ENCODE measurements at places on chromosomes 7 and 10.

DNA sequence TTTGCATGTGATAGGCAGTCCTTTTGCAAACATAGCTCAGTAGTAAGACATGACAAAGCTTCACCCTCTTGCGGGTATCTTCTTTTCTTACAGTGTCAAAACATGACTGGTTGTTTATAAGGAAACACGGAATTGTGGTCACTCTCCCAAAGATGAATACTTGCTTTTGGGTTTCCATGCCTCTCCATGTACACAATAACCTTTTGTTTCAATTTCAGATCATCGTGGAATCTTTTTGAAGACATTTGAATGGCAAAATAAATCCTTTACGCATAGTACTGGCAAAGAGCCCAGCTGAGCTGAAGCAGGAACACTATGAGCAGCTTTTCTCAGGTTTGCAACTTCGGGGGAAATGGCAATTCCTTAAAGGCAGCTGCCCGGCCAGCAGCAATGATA, 156.8 kb upstream of the FRMD4A start:
- DNase-seq: no peak

DNA sequence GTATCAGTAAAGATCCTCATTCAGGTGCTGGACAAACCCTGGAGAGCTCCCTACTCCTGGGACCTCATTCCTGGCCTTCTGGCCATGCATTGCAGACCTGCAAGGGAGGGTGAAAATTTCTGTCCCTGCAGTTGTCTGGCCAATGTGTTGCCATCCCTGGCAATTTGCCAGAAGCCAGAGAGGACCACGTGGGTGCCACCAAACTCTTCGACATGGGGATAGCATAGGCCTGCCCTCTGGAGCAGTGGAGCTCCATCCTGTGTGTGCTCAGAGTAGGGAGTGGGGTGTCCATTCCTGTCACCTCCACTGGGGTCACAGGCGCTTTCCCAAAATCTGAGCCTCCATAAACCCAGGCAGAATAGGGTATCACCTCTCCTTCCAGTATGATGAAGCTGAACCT, 31.2 kb downstream of the DMBT1 start:
- no peak for DNase-seq

DNA sequence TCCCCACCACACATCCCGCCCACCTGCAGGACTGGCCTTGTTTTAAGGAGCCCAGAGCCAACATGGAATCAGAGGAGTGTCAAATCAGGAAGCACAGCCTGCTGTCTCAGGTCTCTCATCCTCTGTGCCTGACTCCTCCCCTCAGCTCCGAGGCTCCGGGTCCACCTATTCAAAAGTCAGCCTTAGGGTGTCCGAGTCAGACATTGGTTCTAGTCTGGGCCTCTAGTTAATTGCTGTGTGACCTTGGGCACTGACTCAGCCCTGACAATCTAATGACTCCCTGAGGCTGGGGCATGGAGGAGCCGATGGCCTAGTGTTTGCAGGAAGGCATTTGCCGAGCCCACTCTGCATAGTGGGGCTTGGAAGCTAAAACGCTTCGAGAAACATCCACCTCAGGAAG, 223.1 kb upstream of the PPP2R2D start:
- DNase-seq: no peak

GRCh38 chr7:128830231-128831177, at the start of gene FLNC:
Gene FLNC, plus strand, starts transcription at chr7:128830406. Its CDS starts 232 bp downstream, at chr7:128830638.
- DNase-seq: peak; percentile 32

DNA sequence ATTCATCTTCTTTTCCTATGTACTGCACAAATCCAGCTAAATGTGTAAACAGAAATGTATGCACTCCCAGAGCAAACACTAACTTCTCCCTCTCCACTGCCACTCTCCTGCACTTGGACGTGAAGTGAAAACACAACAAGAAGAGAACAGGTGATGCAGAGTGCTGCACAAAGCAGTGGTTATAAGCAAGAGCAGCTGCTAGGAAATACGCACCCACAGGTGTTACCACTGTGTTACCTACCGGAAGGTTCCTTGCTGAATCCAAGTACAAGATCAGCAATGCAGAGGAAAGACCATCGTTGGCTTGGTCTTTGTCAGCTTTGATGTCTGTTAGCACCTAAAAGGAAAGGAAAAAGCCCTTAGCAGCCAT, 54.6 kb upstream of the NCAPG2 start:
- DNase-seq: no peak

DNA sequence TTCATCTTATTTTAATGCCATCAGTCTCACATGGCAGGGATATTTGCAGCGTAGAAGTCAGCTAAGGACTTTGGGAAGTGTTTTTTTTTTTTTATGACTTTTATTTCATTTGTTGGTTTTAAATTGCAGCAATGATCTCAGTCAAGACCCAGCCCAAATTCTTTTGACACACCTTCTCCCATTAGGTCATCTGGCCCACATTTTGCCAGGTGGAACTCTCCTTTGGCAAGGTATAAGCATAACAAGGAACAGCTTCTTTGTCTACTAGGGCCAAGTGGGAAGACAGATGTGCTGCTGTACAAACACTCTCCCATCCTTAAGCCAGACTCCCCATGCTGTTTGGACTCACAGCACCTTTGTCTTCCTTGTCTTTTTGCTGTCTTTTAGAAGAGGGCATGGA, 41.8 kb downstream of the PLEKHA8 start:
- no peak for DNase-seq

- no peak for DNase-seq
Measured at GRCh38 chr7:92425311-92425947, 21.9 kb upstream of the GATAD1 start.

DNA sequence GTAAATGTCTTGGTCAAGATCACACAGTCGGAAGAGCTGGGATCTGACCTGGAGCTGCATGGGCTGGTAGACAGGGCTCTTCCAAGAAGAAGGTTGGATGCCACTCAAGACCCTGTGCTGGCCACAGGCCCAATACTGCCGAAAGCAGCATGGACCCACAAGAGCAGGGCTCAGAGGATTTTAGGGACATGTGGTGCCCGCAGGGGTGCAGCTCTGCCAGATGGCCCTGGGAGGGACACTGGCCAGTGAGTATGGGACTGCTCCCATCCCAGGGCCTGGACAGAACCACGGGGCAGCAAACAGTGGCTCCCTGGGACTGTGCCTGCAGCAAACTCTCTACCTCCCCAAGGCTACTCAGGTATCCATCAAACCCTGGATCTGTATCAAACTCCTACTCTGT, 12.4 kb downstream of the MAT1A start:
- DNase-seq: no peak

GRCh38 chr10:35752469-35753461, 110.7 kb upstream of the FZD8 start:
- DNase-seq: no peak

- no peak for DNase-seq
Measured at GRCh38 chr10:3963191-3963673, 178.2 kb upstream of the KLF6 start.

GRCh38 chr7:78326189-78326588, 527.6 kb downstream of the PHTF2 start:
- DNase-seq: no peak

GRCh38 chr7:106863274-106863997, 1.6 kb upstream of the PIK3CG start:
- no peak for DNase-seq

DNA sequence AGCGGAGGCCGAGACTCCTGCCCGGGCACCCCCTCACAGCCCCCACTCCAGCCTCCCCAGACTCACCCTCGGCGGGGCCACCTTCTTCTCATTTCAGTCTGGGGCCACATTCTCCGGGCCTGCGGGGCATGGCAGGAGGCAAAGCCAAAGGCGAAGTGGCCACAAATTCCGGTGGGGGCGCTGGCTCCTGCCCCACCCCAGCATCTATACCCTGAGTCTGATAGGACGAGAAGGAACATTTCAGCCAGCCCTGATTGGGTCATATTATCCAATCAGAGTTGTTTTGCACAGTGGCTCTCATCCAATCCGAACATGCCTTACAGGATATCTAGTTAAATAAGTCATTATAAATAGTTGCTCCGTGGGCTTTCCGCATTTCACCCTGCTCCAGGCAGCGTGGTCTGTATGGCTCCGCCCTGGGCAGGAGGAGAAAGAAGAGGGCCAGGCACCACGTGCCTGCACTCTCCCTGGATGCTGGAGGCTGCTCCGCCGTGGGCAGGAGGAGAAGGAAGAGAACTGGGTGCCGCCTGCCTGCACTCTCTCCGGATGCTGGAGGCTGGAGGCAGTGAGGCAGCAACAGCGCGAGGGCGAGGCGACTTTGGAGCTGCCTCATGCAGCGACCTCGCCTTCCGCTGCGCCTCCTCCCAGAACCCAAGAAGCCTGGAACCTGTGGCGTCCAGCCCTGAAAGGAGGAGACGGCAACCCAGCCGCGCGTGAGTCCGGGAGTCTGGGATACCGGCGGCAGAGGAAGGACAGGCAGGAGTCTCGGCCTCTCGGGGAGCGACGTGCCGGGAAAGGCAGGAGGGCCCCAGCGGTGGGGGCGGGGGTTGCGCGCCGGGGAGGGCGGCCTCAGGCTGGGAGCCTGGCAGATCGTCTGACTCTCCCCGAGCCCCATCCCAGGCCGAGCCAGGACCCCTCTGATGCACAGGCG, 162.9 kb downstream of the ZNF33B start:
- DNase-seq: no peak

- DNase-seq: no peak
Measured at GRCh38 chr10:79390551-79391229, 43.4 kb downstream of the PPIF start.

- peak; percentile 18 for DNase-seq
Measured at GRCh38 chr10:8137726-8138125, 83.2 kb downstream of the GATA3 start.

- no peak for DNase-seq
Measured at GRCh38 chr7:826230-826917, 5.9 kb upstream of the SUN1 start.

DNA sequence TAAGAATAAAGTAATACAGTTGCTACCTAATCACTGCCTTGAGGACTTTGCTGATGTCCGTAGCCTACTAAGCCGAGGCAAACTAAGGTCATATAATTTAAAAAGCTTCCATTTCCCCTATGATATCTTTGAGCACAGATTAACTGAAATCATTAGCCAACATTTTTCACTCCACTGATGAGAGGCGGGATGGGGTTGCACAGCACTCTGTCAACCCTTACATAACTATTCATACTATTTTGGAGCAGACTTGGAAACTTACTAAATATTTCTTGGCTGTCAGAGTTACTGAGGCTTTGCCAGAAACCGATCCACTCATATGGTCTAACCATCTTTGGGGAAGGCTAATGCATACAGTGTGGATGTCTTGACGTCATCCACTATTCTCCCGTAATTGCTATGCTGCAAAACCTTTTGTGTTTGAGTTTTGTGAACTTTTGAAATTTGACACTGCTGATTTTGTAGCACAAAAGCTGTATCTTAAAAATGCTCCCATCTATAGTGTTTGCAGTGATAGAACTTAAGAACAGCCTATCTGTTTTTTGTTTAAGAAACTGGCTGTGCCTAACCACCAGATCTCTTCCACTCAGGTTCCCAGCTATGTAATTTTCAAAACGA, 248.7 kb downstream of the TSPAN12 start:
- no peak for DNase-seq

GRCh38 chr10:105875050-105875449, 1234.0 kb downstream of the SORCS3 start:
- no peak for DNase-seq

DNA sequence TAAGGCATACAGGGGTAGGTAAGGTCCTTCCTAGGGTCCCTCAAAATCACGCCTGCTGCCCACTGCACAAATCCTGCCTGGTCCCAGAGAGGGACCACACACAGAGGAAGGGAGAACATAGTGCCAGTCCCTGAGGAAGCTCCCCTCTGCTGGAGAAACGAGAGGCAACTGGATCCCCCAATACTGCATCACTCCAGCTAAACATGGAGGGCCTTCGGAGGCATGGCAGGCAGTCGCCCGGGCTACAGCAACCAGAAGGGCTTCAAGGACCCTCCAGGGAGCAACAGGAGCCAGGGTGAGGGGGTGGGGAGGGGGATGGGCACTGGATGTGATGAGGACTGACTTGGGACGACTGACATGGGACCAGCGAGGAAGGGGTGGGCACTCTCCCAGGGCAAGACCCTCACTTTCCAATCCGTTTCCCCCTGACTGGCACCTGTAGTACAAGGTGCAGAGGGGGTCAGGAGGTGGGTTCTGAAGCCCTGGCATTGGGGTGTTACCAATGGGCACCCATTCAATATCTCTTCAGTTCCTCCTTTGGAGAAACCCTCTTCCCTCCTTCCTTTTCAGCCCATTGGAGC, 21.7 kb downstream of the DDIT4 start:
- DNase-seq: no peak

DNA sequence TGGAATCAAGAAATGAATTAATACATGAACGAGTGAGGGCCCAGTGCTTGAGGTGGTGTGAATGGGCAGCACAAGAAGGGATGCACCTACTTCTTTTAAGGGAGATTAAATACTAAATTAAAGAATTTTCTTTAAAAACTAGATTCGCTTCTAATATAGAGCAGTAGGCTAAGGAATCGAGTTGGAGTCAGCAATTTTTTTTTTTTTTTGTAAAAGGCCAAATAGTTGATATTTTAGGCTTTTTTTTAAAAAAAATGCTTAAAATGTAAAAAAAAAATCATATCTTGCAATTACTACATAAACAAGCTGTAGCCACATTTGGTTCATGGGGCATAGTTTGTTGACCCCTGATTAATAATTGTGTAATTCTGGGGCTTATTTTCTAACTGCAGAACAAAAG, 31.9 kb downstream of the A1CF start:
- DNase-seq: no peak

GRCh38 chr10:78784546-78784945, 284.2 kb upstream of the ZMIZ1 start:
- no peak for DNase-seq

GRCh38 chr7:156220078-156220605, 407.9 kb upstream of the SHH start:
- no peak for DNase-seq

DNA sequence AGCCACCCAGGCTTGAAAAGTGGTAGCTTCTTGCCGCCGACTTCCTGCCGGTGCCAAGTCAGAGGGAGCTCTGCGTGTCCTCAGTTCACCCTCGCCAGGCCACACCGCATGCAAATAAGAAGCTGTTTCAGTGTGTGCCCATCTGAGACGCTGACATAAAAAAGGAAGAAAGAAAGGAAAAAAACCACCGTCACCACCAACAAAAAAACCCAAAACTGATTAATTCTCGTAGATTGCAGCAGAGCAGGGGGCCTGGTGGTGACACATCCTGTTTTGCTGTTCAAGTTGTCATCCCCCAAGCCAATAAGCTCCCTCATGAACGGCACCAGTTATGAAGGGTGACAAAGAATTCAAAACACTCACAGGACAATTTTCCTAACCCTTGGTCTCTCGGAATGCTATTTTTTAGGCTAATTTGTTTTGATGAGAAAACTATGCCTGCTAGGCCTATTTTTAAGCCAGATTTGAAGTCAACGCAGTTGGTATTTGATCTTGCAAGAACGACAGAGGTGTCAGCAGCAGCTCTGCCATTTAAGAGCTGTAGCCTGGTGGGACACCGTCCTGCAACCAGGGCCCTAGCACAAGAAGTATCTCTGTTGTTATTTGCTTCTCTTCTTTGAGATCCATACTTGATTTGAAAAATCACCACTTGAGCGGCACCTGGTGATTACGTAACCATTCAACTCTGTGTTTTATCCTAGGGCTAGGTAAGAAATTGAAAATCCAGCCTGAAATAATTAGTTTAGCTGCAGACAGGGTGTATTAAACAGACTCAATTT, 145.6 kb downstream of the PFKFB3 start:
- peak; percentile 92 for DNase-seq

- DNase-seq: no peak
Measured at GRCh38 chr10:128617532-128617931, 491.3 kb upstream of the MKI67 start.
